Memory B cell (primary cell): ENCODE measurements at places on chromosomes 16 and 17.
A peak's percentile ranks its signal among the peaks of the same experiment; 100 is the strongest.

DNA sequence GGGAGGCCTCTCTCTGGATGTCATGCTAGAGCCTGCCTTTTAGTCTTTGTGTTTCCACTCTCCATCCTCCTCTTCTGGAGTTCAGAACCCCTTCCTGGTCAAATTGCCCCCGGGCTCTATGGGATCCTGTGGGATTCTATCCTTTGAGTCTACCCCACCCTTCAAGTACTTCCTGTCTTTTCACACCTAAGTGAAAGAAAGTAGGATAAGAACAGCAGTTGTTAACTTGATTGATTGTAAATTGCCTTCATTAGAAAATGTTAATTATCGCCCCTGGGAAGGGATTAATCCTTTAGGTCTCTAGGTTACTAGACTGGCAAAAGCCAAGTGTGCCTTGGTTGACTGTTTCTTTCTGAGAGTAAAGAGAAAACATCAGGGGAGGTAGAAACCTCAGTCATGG is 30.1 kb downstream of the PRKCB start:
- no peak for DNase-seq

DNA sequence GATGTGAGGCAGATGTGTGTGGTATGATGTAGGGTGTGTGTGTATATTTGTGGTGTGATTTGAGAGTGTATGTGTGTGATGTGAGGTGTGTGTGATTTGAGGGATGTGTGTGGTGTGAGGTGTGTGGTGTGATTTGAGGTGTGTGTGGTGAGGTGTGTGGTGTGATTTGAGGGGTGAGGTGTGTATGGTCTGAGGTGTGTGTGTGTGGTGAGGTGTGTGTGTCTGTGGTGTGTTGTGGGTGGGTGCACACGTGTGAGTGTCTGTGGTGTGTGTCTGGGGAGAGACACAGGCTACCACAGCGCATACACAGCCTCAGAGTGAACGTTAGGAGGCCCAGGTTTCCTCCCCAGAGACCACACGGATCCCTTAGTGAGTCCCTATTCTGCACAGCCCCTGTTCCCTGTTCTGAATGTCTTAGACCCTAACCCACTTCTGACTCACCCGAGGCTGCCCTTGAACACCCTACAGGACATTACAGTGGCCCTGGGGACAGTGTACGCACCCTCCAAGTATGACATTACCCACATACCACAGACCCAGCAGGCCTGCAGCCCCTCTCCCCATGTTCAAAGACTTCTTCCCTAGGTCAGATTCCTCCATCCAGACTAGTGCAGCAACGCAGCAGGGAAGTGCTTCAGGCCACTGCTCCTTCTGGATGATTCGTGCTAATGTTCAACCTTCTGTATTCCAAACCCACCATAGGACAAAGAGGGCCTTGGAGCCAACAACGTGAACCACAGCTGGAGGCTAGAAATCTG is 3.5 kb upstream of the RAB37 start:
- no peak for DNase-seq

- DNase-seq: no peak
Measured at GRCh38 chr16:67255553-67256221, 6.9 kb downstream of the SLC9A5 start.

DNA sequence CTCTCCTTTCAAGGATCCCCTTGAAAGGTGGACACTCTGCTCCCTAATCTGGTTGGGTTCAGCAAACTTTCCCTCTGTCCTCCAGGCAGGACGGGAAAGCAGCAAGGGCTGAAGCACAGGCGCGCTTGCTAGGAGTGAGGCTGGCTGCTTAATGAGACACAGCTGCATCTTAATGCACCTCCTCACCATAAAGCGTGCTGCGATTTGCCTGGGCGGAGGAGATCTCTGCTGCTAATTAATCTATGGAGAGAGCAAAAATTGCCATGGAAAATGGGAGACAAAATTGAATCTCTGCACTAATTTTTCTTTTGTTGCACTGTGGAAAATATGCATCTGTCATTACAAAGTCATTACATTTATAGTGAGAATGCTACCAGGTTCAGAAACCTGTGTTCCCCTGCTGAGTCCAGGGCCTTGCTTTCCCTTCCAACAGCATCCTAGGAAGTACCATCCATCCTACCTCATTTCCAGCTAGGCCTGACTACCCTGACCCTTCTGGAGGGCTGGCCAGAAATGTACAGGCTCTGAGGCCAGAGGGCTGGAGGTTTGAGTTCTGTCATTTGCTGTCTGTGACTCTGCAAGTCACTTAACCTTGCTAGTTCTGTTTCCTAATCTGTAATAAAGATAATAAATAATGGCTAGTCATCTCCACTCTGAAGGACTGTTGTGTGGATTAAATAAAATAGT is 43.5 kb upstream of the BCAR1 start:
- no peak for DNase-seq

- DNase-seq: no peak
Measured at GRCh38 chr17:17109256-17109655, 67.0 kb downstream of the MPRIP start.

DNA sequence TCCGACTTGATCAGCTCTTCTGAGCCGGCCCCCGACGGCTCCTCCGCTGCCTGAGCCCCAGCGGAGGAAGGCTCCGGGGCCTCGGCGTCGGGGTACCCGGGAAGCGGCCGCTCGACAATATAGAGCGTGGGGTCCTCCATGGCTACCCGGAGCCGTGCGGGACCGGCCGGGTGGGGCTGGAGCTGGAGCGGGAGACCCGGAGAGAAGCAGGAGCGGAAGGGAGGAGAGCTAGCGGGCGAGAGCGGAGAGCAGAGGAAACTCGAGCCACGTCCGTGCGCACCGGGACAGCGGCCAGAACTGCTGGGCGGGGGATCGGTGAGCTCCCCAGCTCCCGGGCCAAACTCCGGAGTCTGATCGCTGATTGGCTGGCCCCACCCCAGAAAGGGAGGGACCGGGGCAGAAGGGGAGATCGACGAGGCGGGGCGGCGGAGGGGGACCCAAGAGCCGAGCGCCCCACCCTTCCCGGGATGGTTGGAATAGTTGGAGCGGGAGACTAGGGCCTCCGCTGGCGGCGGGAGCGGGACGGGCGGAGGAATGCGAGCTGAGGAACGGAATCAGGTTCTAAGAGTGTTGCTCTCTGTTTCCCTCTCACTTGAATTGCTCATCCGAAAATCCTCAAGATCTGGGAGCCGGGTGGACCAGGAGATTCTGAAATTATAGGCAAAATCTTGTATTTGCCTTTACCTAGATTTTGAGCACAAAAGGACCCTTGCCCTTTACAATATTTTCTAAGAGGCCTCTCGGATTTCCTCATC is at the start of gene CAVIN1:
Gene CAVIN1 (minus strand): TSS at position 299 of the 755 bp plus-strand sequence. CDS start 159 bp downstream, at position 140.
- no peak for DNase-seq

DNA sequence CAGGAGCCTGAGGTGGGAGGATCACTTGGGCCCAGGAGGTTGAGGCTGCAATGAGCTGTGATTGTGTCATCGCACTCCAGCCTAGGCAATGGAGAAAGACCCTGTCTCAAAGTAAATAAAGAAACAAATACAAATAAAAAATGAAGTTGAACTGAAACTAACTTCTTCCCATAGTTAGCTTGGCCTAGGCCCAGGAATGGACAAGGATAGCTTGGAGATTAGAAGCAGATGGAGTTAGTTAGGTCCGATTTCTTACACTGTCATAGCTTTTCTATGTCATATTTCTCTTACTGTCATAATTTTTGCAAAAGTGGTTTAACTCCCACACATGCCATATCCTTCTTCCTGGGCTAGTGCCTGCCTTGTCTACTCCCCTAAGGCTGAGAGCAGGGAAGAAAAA is 154.7 kb upstream of the CACNG3 start:
- no peak for DNase-seq

DNA sequence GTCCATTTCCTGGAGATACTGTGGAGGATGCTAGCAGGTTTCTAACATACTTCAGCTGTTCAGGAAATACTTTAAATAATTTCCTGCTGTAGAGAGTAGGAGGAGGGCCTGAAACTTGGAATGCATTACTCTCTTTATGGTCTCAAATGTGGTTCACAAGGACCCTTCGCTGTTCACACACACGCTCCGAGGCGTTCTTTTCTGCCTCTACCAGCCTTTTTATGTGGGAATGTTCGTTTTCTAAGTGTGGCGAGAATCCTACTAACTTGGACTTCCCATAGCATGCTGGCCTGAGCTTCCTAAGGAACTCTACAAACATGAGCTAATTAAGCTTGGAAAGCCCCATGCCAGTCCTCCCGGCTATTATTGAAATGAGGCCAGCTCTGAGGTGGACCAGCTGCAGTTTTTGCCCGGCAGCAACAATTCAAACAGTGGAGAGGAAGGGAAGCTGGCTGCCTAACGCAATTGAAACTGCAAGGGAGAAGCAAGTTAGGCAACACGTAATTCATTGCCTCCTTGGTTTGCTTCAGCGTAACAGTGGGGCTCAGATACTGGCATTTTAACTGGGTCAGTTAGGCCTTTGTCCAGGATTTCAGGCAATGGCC is 18.9 kb downstream of the KPNA2 start:
- no peak for DNase-seq

DNA sequence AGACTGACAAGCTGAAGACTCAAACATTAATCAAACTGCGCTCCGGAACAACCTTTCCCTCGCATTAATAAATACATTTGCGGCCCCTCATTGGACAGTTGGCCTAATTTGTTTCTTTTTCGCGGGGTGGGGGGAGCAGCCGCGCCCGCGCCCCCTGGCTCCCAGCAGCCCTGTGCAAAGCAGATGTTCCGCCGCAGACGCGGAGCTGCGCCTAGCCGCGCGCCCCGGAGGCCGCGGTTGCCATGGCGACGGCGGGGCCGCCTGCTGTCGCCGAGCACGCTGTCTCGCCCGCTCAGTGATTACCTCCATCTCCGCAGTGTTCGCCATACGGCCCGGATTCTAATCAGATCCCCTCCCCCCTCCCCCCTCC is 25.5 kb downstream of the COPZ2 start:
- peak; percentile 70 for DNase-seq

GRCh38 chr17:82272495-82273326 is 789 bp downstream of the CSNK1D start:
- peak; percentile 46 for DNase-seq

DNA sequence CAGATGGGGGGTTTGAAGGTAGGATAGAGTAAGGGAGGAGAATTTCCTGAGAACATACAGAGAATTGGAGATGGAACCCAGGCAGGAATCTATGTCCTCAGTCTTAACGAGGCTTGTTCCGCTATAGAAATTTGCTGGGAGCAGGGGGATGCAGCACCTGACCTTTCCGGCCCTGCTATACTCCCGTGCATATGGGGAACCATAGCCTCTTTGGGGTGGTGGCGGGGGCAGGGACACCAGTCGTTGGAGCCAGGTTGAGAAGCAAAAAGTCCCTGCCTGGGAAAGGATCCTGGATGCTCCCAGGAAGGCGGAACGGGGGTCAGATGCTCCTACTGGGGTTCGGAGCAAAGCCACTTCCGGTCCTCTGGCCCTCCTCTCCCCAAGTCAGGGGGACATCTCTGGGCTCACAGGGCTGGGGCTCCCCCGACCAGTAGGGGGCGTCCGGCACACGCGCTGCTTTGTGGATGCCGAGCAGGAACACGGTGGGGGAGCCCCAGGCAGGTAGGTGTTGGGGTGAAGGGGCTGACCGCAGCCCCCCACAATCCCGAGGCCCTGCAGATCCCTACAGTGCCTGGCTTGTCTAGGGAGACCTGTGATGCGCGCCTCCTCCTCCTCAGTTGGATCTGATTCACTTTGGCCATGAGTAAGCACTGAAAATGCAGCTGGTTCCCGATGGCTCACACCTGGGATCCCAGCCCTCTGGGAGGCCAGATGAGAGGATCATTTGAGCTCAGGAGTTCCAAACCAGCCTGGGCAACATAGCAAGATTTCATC is 15.5 kb upstream of the TFAP4 start:
- DNase-seq: peak; percentile 85

DNA sequence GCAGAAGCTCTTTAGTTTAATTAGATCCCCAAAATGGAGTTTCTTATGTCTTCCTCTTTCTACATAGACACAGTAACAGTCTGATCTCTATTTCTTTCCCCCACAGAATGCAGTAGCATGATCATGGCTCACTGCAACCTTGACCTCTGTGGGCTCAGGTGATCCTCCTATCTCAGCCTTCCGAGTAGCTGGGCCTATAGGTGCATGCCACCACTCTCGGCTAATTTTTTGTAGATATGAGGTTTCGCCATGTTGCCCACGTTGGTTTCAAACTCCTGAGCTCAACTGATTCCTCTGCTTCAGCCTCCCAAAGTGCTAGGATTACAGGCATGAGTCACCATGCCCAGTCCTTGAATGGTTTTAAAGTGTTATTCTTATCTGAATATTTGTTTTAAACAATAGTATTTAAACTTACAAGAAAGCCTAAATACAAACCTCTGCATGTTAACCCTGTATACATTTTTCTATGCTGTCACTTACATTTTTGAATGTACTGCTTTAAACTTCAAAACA is 120.6 kb downstream of the GOSR1 start:
- DNase-seq: no peak

DNA sequence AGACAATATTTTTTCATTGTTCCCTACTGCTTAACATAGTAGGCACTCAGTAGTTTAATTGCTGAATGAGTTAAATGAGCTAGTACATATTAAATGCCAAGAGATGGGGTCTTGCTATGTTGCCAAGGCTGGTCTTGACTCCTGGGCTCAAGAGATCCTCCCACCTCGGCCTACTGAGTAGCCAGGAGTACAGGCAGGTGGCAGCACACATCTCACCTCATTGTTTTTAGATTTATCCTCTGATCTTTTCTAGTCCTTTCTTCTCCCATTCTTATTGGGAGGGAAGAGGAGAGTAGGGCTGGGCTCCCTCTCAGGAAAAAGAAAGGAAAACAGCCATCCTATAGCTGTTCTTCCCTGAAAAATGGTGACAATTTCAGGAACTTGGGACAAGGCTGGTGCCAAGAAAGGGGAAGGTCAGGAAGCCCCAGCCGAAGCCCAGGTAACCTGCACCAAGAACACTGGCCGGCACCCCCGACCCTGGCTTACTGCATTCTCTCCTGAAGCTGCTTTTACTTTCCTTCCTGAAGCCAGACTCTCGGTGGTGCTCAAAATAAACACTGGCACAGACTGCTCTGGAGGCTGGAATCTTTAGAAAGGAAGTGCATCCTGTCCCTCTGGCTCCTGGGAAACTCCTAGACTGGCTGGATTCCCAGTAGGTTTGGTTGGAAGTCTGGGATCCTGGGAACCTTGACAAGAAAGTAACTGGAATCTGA is 2.7 kb downstream of the TNFAIP1 start:
- DNase-seq: no peak

DNA sequence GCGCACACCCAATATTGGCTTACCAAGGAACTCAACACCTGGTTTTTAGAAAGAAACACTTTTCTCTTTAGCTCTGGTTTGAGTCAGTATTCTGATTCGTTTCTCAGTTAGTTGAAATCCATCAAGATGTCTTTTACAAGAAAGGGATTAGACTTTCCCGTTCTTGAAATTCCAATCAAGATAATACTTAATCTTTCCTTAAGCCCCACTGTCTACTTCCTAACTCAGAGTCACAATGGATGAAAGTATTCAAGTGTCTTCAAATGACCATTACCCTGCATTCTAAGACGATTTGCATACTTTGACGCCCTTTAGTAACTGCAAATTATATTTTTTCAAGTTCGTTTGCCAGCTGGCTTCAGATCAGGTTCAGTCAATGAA is 189.8 kb downstream of the USP22 start:
- DNase-seq: no peak

DNA sequence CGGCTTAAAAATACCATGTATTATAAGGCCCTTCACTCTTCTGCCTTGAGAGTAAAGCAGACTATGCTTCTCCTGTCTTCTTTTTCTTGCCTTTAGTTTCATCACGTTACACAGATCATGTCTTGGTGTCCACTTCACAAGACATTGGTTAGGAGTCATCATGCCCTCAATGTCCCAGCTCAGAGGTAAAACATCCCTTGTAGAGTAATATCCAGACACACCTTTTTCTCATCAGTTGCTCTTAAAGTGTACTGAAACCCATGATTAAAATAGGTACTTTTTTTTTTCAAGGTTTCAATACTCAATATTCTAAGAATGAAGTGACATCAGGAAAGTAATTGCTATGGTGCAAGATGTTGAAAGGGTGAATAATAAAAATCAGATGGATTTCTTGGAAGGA is 267.8 kb downstream of the PMP22 start:
- DNase-seq: no peak
